Activated CD4-positive, CD25-positive, alpha-beta regulatory T cell treated with anti-CD3 and anti-CD28 coated beads, Interleukin-2, amount 50 U/mL, for 72 hours (primary cell): ENCODE measurements at places on chromosomes 16 and 17.

DNA sequence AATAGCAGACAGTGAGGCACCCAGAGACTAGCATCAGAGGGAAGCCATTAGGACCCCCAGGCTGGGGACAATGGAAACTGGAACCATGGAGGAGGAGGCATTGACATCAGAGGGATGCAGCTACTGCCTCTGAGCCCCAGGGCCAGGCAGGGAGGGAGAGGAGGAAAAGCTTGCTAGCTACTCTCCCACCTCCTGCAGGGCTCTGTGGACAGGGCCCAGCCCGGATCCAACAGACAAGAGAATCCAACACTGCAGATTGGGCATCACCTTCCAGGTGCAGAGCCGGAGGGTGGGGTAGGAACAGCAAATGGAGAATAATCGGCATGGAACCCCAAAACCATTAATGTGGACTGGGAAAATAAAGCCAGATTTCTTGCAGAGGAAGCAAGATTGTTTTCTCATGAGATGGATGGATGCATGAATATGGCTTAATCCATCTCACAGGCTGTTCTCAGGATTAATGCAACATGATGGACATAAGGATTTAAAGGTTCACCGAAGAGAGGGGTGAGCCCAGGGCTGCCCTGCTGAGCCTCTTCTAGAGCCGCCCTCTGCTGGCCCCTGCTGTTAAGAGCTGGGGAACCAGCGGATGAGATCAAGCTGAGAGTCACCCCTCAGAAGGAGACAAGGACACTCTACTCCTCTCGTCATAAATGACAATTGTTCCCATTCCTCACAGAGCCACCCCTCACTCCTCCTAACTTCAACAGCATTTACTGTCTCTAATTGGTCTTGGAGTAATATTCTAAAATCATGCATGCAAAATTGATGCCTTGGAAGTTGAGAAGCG is 48.8 kb downstream of the DNAH3 start:
- DNase-seq: no peak

DNA sequence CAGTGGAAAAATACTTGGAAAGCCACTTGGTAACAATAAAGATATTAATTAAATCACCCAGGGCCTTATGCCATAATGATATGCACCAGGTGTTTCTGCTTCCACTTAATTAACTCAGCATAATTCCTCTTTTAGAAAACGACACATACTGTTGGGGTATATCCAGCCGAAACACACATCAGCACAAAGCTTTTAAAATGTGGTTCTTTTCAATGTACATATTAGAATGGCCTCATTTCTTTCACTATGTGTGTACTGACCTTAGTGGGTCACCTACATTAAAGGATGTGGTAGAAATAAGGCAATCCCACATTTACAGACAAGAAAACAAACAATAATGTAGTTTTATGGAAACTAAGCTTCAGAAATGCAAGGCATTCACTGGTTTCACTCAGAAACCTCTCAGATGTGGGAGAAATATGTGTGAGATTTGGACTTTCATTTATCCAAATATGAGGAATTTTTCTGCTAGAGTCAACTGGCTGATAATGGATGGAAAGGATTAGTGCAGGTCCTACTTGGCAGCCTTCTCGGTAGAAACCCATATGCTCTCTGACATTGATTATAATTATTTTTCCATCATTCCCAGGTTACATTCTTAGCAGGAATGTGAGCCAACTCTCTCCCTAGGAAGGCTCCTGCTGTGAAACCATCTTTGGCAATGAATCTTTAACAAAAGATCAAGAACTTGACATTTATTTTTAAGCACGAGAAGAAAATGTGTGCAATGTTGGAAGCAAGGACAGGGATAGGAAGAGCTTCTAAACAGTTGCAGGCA is 66.7 kb upstream of the DHX40 start:
- DNase-seq: no peak

DNA sequence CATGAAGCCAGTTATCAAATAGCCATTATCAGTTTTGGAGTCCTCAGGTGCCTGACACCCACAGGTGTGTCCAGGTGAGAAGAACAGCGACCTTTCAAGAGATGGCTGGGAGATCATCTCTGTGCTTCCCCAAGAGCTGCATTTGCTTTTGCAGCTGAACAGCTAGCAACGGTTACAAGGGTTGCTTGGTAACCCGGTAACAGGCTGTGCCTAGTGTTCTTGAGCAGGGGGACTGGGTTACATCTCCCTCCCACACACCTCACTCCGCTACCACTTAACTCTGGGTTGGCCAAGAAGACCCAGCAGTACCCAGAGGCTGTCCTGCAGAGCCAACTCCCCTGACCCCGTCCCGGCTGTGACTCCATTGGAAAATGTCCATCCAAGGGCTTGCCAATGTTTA is 147.0 kb downstream of the SLC39A11 start:
- DNase-seq: no peak

GRCh38 chr16:50448981-50449380 is 80.2 kb upstream of the BRD7 start:
- DNase-seq: no peak

DNA sequence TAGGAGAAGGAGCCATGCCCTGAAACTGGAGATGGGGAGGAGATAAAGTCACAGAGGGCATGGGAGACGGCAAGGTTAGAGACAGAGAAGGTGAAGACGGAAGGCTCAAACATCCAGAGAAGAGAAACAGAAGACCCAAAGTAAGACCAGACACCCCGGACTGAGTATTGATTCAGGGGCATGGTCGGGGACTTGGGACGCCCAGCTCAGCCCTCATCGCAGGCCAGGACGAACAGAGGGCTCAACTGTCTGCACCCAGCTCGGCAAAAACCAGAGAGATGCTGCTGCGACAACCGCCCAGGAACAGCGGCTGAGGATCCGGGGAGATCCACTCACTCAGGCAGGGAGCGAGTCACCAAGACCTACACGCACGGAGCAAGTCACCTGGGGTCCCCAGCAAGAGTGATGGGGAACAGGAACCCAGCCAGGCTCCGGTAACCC is 999 bp downstream of the XYLT1 start:
- DNase-seq: peak; percentile 34

DNA sequence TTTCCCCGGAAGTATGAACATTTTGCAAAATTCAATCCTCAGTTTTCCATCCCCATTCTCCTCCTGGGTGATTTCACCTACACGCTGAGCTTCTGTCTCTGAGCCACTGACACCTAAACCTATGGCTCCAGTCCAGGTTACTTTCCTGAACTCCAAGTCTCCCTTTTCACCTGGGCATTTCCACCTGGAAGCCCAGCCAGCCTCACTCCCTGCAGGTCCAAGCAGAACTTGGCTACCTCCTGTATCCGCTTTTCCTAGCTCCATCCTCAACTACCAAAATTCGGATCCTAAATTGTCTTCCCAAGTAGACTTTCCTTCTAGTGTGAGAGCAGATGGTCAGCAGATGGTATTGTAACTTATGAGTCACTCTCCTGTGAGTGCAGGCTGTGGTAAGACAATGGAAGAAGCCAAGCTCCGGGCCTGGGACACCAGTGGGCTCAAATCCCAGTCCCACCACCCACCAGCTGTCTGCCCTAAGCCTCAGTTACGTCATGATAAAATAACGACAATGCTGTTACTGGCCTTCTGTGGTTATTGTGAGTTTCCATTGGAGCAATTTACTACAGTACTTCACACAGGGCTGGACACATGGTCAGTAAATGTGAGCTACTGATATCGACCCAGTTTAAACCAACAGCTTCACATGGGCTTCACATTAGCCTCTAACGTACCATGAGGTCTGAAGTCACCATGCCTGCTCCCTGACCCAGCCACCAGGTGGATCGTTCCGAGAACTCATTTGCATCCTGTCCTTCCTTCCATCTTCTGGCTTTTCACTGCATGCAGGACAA is 33.3 kb downstream of the PECAM1 start:
- DNase-seq: no peak

DNA sequence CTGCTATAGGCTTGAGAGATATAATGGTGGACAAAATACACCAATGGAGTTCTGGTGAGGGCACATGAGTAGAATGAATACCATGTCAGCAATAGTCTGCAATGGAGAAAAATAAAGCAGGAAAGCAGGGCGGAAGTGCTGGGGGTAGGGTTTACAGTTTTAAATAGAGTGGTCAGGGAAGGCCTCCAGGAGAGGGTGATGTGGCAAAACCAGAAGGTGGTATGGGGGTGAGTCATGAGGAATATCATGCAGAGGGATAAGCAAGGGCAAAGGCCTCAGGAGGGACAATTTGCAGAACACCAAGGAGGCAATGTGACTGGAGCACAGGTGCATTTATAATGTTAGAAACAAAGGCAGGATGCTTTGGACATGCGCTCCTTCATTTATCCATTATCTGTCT is 102.0 kb downstream of the ITFG1 start:
- DNase-seq: no peak

- DNase-seq: no peak
Measured at GRCh38 chr16:50079397-50080140, 13.8 kb downstream of the HEATR3 start.

- no peak for DNase-seq
Measured at GRCh38 chr16:81107511-81107910, 11.3 kb upstream of the GCSH start.

DNA sequence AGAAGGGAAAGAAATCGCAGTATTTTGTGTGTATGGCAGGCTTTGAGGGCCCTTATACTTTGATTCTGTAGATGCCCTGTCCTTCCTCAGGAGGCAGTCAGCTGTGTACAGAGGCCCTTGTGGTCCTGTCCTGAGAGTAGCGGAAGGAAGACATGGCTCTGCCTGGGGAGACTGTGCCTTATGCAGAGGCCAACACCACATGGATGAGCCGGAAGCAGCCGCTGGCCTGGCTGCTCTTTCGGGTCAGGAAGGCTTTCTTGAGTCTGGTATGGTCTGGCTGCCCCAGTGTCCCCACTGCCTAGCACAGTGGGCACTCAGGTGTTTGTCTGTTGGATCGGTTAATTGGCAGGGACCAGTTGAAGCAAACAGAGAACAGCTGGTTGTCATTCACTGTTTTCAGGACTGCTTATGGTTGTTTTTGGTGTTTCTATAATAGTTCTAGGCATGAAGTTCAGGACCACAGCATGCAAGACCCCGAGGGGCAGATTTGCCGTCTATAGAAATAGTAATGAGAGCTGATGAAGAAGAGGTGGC is 12.4 kb downstream of the USP10 start:
- DNase-seq: peak; percentile 9
